ENCODE measurements at places on chromosomes 7 and 10. TPM values are rescaled to one million over a fixed set of nuclear protein-coding genes. Genes with fewer than 3 reads are reported as not detected.

Gene ADCY1
- 2.9 TPM for total RNA-seq

Gene GSTO2
- 1.1 TPM for total RNA-seq

Gene PNLIPRP1
- not detected for total RNA-seq

- no peak for DNase-seq
Observed at GRCh38 chr7:40749877-40750276, 615.1 kb downstream of the SUGCT start.

DNA sequence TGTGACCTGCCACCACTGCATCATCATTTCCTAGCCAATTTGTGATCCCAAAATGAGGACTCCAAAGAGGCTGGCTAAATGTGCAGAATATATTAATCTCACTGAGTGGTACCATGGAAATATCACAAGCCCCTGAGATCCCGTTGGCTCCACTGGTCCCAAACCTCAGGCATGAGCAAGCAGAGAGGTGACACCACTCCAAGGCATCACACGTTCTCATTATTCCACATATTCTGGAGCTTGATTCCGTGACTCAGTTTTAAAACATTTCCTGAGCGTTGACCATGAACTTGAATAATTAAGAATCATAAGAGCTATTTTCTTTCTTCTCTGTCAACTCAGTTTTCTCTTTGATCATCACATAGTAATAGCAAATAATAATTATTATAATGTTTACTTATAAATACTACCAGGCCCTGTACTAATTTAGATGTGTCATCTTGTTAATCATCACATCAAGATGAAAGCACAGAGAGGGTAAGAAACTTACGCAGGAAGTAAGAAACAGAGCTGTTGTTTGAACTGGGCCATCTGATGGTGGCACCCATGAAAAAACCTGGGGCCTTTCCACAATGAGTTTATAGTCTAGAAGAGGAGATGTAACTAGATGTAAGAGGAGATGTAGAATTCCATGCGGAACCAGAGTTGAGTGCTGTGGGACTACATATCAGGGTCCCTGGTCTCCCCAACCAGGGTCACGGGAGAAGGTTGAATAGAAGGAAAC, 3.5 kb downstream of the APBB1IP start:
- DNase-seq = no peak

DNA sequence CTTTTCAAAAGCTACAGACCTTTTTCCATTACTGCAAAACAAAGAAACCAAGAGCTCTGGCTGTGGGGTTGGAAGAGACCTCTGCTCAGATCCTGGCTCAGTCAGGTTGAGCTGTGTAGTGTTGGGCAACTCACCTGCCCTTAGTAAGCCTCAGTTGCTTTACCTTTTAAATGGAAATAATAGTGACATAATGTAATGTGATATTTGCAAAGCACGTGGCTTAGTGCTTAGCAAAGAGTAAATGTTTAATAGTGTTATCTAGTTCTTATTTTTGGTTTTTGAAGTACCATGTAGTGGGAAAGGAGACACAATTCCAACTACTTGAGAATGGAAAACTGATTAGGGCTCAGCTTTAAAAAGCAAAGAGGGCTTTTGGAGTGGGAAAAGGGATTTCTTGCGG, 100.2 kb downstream of the SVIL start:
- DNase-seq = no peak

DNA sequence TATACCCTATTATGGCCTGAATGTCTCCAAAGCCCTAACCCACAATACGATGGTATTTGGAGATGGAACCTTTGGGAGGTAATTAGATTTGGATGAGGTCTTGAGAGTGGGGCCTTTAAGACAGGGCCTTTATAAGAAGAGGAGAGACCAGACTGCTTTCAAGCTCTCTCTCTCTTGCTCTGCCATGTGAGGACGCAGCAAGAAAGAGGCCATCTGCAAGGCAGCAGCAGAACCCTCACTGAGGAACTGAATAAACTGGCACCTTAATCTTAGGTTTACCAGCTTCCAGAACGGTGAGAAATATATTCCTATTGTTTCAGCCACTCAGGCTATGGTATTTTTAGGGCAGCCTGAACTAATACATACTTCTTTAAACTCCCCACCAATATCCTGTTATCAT, 2.0 kb upstream of the GNAI1 start:
- no peak for DNase-seq

DNA sequence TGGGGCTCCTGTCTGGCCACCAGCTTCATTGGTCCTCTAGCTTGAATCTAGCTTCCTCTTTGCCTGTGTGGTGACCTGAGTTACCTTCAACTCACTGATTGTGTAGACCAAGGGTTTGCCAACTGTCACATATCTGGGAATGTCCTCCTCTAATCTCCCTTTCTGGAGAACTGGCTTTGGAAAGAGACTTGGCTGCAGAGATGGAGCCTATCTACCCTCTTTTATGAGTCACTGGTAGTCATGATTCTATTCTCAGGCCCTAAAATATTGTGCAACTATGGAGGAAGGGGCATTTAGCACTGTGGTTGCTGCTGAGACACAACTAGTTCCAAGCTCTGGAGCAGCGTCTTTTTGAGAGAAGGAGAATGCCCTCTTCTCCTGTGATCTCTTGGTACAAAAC, 691.3 kb downstream of the KCNMA1 start:
- DNase-seq = no peak

DNA sequence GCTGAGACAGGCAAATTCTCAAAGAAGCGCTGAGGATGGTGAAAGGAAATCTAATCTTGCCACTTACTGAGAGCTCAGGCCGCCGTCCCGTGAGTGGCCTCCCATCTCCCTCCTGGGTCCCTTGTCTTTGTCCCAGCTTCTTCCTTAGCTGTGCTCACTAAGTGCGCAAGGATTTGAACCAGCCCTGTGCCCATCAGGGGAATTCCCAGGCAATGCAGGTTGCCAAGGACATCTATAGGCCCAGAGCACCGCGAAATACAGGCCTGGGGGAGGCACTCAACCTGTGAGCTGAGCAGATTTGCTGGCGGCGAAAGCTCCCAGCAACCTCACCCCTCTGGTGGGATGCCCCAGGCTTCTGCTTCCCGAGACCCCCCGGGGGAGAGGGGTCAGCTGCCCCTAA, 64.8 kb downstream of the OAT start:
- no peak for DNase-seq

GRCh38 chr10:101897633-101898032, 54.0 kb upstream of the KCNIP2 start:
- DNase-seq = no peak

DNA sequence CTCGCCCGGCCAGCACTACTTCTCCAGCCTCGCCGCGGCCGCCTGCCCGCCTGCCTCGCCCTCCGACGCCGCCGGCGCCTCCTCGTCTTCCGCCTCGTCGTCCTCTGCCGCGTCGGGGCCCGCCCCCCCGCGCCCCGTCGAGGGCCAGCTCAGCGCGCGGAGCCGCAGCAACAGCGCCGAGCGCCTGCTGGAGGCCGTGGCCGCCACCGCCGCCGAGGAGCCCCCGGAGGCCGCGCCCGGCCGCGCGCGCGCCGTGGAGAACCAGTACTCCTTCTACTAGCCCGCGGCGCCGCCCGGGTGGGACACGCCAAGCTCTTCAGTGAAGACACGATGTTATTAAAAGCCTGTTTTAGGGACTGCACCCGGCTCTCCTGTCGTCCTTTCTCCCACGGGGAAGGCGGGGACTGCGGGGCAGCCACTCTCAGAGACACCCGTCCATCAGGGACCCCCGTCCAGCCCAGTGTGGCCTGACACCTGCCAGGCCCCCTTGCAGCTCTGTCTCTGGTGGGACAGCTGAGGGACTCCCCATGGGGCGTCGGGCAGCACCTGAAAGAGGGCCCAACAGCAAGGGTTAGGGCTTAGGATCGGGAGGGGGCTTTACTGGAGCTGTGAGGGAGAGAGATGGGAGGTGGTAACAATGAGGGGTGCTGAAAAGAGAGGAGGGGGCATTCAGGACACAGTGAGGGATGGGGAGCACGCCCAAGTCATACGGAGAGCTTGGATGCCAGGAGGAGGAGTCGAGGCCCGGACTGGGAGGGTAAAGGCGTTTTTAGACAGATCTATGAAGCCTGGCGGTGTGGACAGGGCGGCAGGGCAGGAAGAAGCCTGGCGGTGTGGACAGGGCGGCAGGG, 34.7 kb downstream of the SPDYE6 start:
- DNase-seq = no peak

Data from activated T-helper 1 cell treated with anti-CD3 and anti-CD28 coated beads, Interleukin-12 subunit alpha, Interleukin-12 subunit beta, Interleukin-2, Interleukin-4 antibody, amounts not matched to agents 30 ng/mL and 10 ng/mL and 1 ng/mL, durations not matched to agents 14 hours and 24 hours and 36 hours (primary cell).